Endothelial cell of umbilical vein (primary cell): ENCODE measurements at places on chromosomes 1 and 21. TPM values are rescaled to one million over a fixed set of nuclear protein-coding genes. Genes with fewer than 3 reads are reported as not detected.

Gene CHI3L1
- polyA plus RNA-seq: not detected in 2 replicates

Gene KPRP
- not detected in 2 replicates for polyA plus RNA-seq

Gene EVI5
- 5.0 TPM in 2 replicates for polyA plus RNA-seq

Gene GCSAML
- not detected in 2 replicates for polyA plus RNA-seq

Gene SPRR3
- not detected in 2 replicates for polyA plus RNA-seq

Gene LAPTM5
- polyA plus RNA-seq: 83.4 and 98.9 TPM in 2 replicates

Gene LIN28A
- 0.10 and 0.11 TPM in 2 replicates for polyA plus RNA-seq

Gene MTARC1
- polyA plus RNA-seq: 0.43 and 0.62 TPM in 2 replicates

Gene MYOM3
- polyA plus RNA-seq: 0.06 and 0.11 TPM in 2 replicates

Gene NFASC
- polyA plus RNA-seq: not detected in 2 replicates

Gene BCL2L15
- polyA plus RNA-seq: 0.28 and 0.40 TPM in 2 replicates

Gene ALG14
- polyA plus RNA-seq: 2.1 and 2.6 TPM in 2 replicates

Gene FMO1
- polyA plus RNA-seq: not detected in 2 replicates

Gene MASP2
- polyA plus RNA-seq: not detected in 2 replicates

Gene NRAS
- 22.8 and 29.4 TPM in 2 replicates for polyA plus RNA-seq

Gene BTBD19
- 97.9 and 115 TPM in 2 replicates for polyA plus RNA-seq

Gene ZNF697
- 6.2 and 6.3 TPM in 2 replicates for polyA plus RNA-seq

Gene HSD11B1
- polyA plus RNA-seq: not detected in 2 replicates

Gene LRRC38
- not detected in 2 replicates for polyA plus RNA-seq

Gene CD2
- not detected in 2 replicates for polyA plus RNA-seq

Gene AADACL4
- not detected in 2 replicates for polyA plus RNA-seq

Gene MFSD2A
- polyA plus RNA-seq: 2.7 and 2.8 TPM in 2 replicates

Gene CRYAA
- not detected in 2 replicates for polyA plus RNA-seq

Gene KIAA1614
- polyA plus RNA-seq: 1.0 and 1.5 TPM in 2 replicates

Gene CYP4A11
- polyA plus RNA-seq: not detected in 2 replicates

Gene BARHL2
- polyA plus RNA-seq: not detected in 2 replicates

Gene AMY1A
- not detected in 2 replicates for polyA plus RNA-seq

Gene PIGM
- polyA plus RNA-seq: 3.1 and 3.4 TPM in 2 replicates

Gene GPR153
- polyA plus RNA-seq: 3.9 and 4.0 TPM in 2 replicates

Gene FCN3
- 0.15 and 0.25 TPM in 2 replicates for polyA plus RNA-seq

Gene KCNA3
- not detected in 2 replicates for polyA plus RNA-seq

Gene LORICRIN
- polyA plus RNA-seq: not detected in 2 replicates

Gene HSD3B2
- polyA plus RNA-seq: not detected in 2 replicates

Gene ATAD3C
- polyA plus RNA-seq: 0.01 TPM in 1 of 2 replicates, not detected in the other

Gene VSIG8
- not detected in 2 replicates for polyA plus RNA-seq

Gene GPR161
- polyA plus RNA-seq: 32.3 and 34.7 TPM in 2 replicates

Gene LHX8
- not detected in 2 replicates for polyA plus RNA-seq

Gene CLCA1
- not detected in 2 replicates for polyA plus RNA-seq
